Fibroblast of skin of right quadriceps (primary cell): ENCODE measurements at places on chromosomes 11 and 22.
A peak's percentile ranks its signal among the peaks of the same experiment; 100 is the strongest.

GRCh38 chr22:29108137-29108536, 35.3 kb downstream of the KREMEN1 start:
- DNase-seq, result peak; percentile 64

DNA sequence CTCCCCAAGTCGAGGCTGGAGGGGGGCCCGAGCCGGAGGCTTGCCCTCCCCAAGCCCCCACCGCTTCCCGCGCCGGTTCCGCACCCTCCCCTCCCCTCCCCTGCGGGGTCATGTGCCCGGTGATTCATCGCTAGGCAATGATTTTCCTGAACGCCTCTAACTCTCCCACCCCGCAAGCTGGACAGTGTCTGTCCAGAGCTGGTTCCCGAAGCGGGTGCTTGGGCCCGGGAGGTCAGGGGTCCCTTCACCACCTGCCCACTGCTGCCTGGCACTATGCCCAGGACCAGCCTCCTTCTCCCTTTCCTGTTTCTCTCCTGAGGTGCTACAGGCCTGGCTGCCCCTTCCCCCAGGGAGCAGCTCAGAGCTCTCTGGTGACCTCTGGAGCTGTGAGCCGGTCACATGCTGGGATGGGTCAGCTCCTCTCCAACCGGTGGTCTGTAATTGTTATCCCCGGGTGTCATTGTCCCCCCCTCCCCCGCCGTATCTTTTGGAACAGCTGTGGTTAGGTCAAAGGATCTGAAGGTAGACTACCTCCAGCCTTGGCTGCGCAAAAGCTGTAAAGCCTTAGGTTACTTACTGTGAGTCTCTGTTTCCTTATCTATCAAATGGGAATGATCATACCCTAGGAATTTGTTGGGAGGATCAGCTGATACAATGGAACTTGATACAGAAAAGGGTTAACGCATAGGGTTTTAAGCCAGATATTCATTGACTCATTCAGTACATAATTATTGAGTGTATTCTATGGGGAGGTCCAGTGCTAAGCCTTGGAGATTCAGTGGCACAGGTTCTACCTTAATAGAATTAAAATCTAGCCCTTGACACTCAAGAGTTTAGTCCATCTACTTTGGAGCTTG, 753 bp downstream of the STX3 start:
- peak; percentile 53 for DNase-seq

GRCh38 chr22:19884161-19884953, 29.7 kb upstream of the GNB1L start:
- no peak for DNase-seq

- DNase-seq, result no peak
Measured at GRCh38 chr11:69360606-69361005, 66.7 kb downstream of the MYEOV start.

DNA sequence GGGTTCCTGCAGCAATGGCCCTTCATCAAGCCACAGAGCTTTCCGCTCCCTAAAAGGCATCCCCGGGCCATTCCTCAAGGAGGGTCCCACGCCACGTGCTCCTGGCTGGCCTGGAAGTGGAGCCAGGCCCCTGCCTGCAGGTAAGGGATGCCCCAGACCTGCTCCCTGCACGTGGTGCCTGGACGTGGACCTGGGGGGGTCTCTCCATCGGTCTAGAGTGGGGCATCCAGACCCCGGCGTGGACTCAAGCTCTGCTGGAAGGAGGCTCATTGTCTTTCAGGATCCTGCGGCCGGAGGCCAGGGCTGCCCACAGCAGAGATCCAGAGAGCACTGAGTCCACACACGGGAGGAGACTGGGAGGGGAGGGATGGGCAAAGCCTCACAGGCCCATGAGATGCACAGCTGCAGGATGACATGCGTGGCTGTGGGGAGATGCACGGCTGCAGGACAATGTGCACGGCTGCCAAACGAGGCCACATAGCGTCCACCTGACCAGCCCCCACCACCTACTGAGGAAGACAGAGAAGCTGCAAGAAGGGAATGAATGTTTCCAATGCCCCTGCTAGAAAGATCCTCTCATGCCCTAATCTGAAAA, 236.7 kb downstream of the BRD1 start:
- no peak for DNase-seq

DNA sequence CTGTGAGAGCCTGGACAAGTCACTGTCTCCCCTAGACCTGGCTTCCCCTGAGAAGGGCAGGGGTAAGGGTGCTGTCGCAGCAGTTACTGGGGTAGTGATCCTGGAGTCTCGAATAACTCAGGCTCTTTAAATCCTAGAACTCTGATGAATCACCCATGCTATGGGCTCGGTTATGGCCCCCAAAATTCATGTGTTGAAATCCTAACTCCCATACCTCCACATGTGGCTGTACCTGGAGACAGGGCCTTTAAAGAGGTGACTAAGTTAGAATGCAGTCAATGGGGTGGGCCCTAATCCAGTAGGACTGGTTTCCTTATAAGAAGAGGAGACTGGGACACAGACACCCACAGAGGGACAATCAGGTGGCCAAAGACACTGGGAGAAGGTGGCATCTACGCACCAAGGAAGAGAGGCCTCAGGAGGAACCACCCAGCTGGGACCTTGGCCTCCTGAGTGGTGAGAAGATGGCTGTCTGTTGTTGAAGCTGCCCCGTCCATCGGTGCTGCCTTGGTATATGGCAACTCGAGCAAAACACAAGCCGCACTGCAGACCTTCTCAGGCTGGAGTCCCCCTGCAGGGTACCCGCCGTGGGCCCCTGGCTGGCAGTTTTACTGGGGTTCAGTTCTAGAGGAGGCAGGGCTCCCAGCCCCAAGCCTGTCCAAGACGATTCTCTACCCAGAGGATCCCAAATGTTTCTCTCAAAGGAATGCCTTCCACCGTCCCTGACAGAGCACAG, 48.8 kb upstream of the SHISAL1 start:
- no peak for DNase-seq

DNA sequence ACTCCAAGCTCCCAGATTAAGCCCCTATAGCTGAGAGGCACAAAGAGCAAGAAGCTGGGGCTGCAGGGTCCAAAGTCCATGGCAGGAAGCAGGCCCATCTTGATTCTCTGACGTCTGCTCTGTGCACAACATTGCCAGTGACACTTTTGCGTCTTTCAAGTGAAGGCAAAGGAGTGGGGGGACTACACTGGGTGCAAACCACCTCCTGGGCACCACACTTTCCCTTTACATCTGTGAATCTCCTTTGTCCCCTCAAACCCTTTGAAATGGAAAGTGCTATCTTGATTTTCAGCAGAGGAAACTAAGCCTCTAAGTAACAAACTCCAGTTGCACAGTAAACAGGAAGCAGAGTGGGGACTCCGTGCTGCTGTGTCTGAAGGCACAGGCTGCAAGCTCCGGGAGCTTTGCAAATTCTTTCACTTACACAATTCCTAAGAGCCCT, 428.0 kb downstream of the LARGE1 start:
- no peak for DNase-seq

DNA sequence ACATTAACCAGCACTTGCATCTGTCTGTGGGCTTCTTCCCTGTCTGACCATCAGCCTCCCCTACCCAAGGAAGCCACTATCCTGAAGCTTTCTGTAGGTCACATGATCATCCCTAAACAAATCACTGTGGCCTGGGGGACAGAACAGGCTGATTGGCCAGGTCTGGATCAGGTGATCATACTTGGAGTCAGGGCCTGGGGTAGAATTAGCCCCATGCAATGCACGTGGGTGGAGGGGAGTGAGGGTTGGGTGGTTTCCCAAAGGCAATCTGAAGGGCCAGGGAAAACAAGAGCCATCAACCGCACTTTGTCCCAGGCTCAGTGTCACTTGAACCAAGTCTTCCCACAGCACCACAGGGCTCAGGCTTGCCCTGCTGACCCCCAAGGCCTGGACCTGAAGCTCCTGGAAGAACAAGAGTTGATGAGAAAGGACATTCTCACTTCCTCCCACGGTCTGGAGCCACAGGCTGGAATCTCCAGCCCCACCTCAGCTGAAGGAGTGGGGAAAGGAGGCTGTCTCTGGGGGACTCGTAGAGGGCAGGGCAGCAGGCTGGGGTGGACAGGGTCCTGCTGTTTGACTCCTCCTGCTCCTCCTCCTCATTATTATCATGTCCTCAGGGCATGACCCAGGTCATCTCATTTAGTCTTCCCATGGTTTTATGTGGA, 31.5 kb upstream of the TSPAN18 start:
- DNase-seq, result no peak

GRCh38 chr11:87366346-87366745, 328.6 kb downstream of the TMEM135 start:
- DNase-seq, result no peak

- DNase-seq, result no peak
Measured at GRCh38 chr22:47587861-47588577, 825.6 kb downstream of the TBC1D22A start.

DNA sequence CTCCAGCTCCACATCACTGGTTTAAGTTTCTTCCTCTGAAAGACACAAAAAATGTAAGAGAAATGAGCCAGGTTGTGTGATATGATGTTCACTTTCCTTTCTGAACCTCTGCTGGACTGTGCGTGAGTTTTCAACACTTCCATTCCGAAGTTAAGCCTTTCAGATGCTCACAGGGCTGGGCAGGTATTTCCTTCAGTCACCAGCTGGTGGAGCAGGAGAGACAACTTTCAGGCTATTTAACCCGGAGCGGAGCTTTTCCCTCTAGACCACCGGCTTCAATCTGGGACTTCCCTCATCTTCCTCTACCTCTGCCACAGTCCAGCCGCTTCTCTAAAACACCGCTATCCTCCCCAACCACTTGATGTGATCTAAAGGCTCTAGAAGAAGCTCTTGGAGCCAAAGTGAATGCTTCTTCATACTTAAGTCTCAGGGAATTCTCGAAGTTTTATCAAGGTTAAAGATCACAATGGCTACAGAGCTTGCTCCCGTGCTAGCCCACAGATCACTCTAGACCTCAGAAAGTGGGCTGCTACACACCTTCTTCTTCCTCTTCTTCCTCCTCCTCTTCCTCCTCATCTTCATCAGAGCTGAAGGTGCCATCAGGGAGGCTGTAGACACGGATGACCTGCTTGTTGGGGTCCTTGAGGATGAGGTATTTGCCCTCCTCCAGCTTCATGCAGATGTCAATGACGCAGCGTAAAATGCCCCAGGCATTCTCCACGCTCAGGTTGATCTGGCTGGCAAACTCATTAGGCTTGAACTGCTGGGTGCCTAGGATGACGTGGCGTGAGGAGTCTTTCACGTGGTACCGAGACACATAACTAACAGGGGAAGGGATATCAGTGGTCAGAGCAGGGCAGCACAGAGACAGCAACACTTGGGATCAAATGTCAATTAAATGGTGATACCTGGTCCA, 4.4 kb upstream of the FOXRED2 start:
- DNase-seq, result peak; percentile 50

- no peak for DNase-seq
Measured at GRCh38 chr22:45677063-45677462, 5.4 kb downstream of the ATXN10 start.

- DNase-seq, result no peak
Measured at GRCh38 chr11:130304651-130305050, 10.1 kb downstream of the ZBTB44 start.

DNA sequence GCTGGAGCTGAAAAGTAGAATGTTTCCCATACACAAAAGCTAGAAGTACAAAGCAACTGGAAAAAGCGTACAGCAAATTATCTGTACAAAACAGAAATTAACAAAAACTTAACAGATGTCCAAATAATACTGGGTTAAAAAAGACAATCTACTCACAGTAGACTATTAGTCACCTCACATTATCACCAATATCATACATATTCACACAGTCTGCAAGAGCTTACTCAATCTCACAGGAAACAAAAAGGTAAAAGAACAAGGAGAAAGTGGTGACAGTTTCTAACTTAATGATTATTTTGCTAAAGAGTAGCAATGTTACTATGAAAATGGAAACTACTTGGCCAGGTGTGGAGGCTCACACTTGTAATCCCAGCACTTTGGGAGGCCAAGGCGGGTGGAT, 11.9 kb downstream of the CELF1 start:
- DNase-seq, result no peak

- no peak for DNase-seq
Measured at GRCh38 chr11:22197139-22198005, 4.5 kb downstream of the ANO5 start.

- no peak for DNase-seq
Measured at GRCh38 chr11:104394508-104394907, 230.6 kb upstream of the PDGFD start.

DNA sequence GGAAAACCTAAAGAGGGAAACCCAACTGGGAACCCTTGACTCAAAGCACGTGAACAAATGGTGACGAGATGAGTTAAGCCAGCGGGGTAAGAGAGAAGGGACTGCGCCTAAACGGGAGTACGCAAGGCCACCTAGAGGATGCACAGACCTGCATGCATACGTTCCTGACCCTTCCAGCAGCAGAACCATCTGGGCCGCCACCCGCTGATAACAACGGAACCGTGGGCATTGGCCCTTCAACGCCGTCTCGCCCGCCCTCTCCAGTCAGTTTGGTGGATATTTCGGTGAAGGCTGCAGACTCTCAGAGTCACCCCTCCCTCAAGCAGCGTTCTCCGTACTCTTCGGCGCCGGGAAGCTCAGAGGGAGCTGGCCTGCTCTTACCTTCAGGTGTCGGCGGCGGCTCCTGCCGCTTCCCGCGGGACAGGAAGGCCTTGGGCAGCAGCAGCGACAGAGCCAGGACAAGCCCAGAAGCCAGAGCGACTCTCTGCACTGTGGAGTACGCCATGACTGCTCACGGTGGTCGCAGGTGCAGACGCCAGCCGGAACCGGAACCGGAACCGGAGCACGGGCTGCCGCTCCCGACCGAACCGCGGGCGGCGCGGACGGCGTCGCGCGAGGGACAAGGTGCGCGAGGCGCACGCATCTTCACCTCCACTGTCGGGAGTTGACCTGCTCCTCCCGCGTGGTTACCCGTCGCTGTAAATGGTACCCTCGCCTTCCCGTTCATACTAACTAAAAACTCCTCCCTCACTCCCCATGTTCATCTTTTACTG, at the start of gene RIC3:
Gene RIC3, minus strand, starts transcription at position 541 of the 773 bp plus-strand sequence. Its CDS starts 36 bp downstream, at position 505.
- DNase-seq, result no peak

DNA sequence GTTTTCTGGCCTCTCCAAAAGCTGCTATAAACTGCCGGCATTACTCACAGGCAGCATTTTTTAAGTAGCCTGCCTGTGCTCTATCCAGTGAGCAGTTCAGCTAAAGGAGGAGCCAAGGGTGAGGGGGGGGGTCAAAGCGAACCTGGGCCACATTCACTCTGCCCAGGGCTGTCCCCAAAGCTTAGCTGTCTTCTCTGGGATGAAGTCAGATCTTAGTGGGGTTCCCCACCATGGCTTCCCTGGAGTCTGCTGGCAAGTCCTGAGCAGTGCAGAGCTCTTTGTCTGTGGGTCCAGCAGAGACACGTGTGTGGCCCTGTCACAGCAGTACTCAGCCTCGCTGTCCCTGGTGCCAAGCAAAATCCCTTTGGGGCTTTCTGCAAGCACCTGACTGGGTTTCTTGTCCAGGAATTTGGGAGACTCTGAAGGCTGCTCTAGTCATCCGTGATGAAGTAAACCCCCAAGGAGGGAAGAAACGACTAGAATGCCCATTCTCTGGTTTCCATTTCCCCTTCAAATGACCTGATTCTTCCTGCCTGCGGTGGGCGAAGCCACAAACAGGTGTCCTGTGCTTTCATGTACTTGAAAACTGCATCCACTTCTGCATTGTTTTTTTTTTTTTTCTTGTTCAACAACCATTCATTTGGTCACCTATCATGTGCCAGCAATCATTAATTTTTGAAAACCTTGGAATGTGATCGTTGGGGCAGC, 2.6 kb downstream of the KCNJ5 start:
- DNase-seq, result no peak
